ENCODE measurements at places on chromosomes 11 and 22.

GRCh38 chr22:47613606-47614350 is 851.3 kb downstream of the TBC1D22A start:
- DNase-seq, result no peak

DNA sequence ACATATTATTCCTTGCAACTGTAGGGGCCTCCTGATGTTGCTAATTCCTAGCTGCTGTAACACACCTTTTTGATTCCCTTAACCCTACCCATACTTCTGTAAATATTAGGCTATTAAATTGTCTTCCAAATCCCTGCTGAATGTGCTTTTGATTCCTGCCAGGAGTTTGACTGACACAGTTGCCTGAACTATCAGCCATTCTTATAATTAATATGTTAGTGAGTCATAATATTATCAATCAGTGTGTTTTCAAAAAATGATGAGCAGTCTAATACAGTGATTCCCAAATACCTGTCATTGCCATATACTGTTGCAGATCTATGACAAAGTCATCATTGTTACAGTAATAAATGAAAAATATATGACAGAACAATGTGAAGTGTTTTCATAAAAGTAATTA is 15.9 kb upstream of the FANCF start:
- DNase-seq, result no peak

GRCh38 chr11:17369094-17369493 is 17.5 kb downstream of the NCR3LG1 start:
- DNase-seq, result no peak

DNA sequence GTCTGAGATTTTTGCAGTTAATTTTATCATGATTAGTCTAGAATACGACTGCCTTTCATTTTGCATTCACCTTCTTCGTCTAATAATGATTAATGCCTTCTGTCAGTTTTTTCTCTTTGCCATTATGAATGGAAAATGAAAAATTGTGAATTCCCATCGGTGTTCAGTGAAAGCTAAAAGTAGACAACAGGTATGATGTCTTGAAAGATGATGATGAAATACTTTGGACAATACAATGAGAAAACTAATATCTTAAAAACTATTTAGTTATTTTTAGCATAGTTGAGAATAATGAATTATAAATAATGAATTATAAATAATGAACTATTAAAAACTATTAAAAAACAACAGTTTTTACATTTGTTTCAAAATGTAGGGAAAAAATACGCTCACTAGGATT is 5.0 kb downstream of the C11orf58 start:
- no peak for DNase-seq

- no peak for DNase-seq
Observed at GRCh38 chr11:70490723-70491558, 92.6 kb downstream of the CTTN start.

GRCh38 chr11:108697872-108698473 is 33.1 kb downstream of the DDX10 start:
- no peak for DNase-seq

GRCh38 chr22:19554834-19555404 is 30.7 kb upstream of the CLDN5 start:
- DNase-seq, result no peak

DNA sequence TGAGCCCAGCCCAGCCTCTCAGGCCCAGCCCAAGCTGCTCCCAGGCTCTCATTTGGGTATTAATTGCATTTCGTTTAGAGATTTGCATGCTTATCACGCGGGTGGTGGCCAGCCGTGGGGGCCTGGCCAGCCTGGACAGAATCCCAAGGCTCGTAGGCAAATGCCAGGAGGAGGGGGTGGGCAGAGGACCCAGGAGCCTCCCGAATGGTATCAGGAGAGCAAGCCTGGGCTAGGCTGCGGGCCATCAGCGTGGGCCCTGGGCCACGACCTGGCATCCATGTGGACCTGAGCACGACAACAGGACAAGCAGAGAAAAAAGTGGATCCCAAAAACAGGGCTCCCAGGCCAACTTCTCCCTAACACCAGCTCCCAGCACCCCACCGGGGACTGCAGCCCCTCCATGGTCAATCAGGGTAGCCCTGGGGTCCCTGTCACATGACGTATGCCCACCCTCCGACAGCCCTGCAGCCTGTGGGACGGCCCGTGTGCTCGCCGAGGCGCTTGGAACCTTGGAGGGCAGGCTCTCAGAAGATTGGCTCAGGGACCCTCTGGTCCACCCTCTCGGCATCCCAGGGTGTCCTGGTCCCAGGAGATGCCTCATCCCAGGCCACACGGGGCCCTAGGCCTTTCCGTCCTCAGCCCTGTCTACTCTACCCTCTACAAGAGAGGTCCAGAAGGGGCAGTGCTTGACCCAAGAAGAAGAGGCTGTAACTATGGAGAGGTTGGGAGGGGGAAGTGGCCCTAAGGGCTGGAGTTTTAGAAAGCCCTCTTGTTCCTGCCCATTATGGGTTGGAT is 8.8 kb downstream of the ASCL2 start:
- DNase-seq, result no peak

GRCh38 chr22:35725521-35725920 is 7.8 kb downstream of the APOL5 start:
- DNase-seq, result no peak

GRCh38 chr11:126816645-126817044 is 183.9 kb downstream of the KIRREL3 start:
- DNase-seq, result no peak

- DNase-seq, result no peak
Observed at GRCh38 chr11:30811226-30811755, 225.1 kb upstream of the MPPED2 start.

DNA sequence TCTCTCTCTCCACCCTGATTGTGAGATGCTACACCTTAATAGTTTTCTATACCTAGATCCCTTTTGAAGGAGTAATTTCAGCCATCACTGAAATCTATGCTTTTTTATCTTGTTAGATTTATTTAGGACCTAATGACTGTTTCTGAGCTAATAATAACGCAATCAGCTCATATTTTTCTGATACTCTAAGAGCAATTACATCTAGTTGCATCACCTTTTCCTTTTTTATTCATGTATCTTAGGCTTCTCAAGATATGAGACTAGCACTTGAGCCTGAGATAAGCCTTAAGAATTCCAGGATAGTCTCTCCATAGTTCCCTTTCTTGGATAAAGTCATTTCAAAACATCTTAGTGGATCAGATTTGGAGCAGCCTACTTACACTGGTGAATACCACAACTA is 25.1 kb upstream of the CAVIN3 start:
- no peak for DNase-seq

DNA sequence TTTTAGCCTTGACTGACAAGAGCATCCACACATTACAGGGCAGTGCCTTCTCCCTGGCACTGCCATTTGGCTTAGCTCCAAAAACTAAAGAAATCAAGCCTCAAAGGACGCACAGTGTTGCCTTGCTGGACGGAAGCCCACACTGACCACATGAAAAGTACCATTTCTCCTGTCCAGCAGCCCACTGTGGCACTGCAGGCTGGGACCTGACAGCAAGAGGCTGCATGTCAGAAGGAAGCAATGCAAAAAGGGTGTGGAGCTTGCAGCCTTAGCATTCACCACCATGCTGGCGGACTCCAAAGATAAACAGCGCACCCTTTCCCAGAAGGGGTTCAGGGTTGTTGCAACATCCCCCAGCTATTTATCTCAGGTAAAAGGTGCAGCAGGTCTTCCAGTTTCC is 109.3 kb upstream of the BMAL1 start:
- DNase-seq, result no peak

DNA sequence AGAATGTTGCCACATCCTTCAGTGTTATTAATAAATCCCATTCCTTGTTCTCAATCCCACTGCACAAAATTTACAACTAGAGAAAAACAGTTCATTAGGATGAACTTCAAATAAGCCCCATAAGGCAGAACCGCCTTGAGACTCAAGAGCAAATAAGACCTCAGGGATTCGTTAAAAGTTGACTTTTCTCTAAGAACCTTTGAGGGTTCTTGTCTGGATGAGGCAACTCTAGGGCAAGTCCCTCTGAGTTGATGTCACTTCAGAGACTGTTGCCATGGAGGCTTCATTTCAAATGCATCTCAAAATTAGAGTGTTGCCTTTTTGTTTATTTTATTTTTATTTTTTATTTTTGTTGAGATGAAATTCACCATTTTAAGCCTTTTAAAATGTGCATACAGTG is 19.8 kb upstream of the PANX3 start:
- DNase-seq, result no peak

DNA sequence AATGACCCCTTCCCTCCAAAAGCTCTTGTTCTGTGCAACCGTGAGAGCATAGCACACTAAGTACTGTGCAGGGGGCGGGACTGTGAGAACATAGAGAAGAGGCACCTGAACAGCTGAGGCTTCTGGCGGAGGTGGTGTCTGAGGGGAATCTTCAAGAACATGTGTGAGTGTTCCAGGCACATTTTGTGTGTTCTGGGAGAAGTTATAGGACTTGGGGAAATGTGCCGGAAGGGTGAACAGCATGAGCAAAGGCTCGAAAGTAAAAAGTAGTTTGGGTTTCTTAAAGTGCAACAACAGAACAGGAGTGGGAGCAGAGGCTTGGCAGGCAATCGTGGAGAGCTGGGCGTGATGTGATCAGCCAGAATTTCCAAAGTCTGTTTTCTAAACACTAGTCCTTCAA is 12.4 kb upstream of the SYN3 start:
- DNase-seq, result no peak

- no peak for DNase-seq
Observed at GRCh38 chr11:18100926-18101656, 4.8 kb downstream of the SAAL1 start.

GRCh38 chr11:19704213-19704612 is 8.4 kb upstream of the NAV2 start:
- DNase-seq, result no peak

DNA sequence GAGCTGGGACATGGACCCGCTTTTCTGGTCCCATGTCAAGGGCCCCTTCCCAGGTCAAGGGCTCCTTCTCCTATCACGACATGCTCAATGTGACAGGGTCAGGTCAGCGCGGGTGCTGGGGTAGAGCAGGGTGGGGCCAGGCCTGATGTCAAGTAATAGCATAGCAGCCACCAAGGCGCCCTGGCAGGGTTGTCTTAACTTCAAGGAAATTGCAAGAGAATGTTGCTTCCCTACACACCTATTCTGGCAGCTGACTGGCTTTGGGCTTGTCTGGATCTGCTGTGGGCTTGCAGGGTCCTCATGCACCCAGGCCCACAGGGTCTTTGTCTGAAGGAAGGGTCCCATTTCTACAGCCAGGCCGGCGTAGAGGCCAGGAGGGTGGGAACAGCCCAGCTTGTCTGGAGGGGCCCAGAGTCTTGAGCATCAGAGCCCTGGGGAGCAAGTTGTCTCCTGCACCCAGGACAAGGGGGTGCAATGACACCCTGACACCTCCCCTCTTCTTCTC is 71.4 kb downstream of the BUD13 start:
- no peak for DNase-seq

DNA sequence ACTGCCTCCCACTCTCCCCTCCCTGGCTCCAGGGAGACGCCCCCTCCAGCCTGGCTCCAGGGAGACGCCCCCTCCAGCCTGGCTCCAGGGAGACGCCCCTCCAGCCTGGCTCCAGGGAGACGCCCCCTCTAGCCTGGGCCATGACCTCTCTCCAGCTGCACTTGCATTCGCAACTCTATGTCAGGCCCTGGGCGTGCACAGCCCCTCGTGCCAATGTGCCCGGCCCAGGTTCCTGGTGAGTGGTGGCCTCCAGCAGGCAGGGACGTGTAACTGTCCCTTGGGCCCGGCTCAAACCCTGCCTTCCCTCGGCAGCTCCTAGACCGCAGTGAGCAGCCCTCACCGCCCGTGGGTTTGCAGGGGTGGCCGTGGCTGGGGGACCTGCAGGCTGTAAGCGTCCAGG is 6.9 kb downstream of the MUC6 start:
- DNase-seq, result no peak

- no peak for DNase-seq
Observed at GRCh38 chr11:31652528-31652927, 143.0 kb downstream of the ELP4 start.

DNA sequence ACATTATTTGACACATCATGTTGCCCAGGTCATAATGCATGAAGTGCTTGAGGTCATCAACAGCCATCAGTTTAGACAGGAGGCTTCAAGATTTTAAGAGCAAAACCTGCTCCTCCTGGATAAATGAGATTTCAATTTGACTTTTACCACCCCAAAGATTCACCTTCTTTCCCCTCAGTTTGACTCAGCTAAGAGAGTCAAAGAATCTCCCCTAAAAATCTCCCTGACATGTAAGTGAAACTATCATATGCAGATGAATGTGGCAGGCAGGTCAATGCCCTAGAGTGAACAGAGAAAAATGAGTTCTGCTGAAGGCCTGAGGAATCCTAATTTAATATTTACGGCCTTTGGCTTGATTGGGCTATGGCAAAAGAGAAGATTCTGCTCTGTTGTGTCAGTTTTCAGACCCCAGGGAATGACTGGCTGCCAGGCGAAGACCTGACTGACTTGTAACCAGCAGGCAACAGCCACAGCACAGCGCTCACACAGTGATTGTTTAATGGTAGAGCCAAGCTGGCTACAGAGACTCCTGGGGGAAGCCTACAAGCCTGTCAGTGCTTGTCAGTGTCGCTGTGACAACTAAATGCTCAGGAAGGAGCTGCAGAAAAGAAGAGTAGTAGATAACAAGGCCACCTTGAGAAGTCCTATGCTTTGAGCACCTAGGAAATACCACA is 491.2 kb upstream of the LRRC4C start:
- DNase-seq, result no peak

DNA sequence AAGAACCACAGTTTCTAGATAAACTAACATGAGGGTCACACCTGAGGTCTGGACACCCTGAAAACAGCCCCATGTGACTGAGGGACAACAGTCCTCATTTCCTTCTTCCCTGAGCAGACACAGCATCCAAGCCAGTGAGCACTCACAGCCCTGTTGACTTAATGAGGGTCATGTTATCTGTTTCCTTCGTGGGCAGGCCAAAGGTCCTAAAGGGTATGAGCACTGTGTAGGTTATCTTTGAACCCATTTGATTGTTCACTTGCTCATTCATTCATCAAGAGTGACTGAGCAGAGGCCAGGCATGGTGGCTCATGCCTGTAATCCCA is 170.7 kb upstream of the B3GAT1 start:
- DNase-seq, result no peak

DNA sequence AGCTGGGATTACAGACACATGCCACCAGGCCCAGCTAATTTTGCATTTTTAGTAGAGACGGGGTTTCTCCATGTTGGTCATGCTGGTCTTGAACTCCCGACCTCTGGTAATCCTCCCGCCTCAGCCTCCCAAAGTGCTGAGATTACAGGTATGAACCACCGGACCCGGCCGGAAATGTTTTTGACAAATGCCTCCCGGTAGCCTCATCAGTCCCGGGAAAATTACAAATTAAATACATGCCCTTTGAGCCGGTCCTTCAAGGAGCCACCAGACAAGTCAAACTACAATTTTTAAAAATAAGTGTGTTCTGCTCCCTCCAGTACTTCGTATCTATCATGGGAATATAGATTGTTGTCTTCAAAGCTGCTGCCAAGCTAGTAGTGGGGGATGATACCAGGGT is 17.5 kb downstream of the WBP2NL start:
- no peak for DNase-seq

GRCh38 chr11:66333220-66333877 is 2.9 kb downstream of the RIN1 start:
- no peak for DNase-seq

DNA sequence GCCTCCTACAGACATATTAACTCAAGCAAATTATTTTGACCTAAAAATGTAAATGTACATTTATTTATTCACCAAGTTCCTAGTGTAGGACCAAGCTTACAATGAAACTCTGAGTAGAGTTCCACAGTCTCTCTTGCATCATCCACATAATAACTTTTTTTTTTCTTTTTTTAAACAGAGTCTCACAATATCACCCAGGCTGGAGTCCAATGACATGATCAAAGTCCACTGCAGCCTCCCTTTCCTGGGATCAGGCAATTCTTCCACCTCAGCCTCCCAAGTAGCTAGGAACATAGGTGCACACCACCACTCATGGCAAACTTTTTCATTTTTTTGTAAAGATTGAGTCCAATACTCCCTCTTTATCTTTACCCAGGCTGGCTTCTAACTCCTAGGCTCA is 28.0 kb downstream of the FEZ1 start:
- DNase-seq, result no peak
